Activated T-cell treated with anti-CD3 and anti-CD28 coated beads, Interleukin-2, amount 50 U/mL, for 72 hours (primary cell): ENCODE measurements at places on chromosomes 3 and 15. TPM values are rescaled to one million over a fixed set of nuclear protein-coding genes. Genes with fewer than 3 reads are reported as not detected.

DNA sequence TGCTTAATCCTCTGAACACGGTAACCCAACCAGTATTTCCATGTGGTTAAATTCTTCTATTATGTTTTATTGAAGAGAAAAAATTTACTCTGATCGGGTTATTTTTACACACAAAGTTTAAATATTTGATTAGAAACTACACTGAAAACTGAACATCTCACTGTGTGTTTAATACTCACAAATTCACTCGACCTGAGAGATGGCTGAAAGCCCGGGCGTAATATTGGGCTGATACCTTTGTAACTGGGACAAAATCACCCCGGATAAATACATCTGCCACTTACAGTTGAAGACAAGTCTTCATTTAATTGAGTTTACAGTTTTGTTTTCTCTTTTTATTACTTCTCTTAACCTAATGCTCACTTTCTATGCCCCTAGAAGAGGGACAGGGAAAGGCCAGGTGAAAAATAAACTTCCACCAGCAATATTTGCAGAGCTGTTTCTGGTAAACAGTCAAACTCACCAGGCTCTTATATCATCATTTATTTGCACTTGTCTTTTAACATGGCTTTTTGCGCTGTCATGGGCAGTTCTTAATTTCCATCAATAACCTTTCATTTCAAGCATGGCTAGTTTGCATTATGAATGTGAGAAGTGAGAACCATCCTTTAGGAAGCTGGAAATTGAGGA lies 145.6 kb upstream of the TMCO5A start:
- DNase-seq, result no peak
- H3K27me3 ChIP-seq, result no peaks in the 10 kb centered on the region
- H3K4me1 ChIP-seq, result no peaks in the 10 kb centered on the region

DNA sequence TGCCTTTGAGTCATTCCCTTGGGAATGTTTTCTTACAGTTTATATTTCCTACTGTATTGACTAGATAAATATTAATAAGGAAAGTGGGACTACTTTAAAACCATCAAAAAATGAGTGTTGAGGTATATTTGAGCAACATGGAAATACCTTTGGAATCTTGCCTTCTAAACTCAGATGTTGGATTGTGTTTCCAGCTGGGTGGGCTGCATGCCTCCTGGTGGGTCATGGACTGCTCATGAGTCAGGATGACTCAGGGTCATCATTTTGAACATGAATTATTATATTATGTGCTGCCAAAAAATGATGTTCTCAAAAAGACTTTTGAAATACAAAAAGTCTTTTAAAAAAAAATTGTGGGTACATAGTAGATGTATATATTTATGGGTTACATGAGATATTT lies 41.1 kb upstream of the APH1B start:
- DNase-seq, result no peak
- no peaks in the 10 kb centered on the region for H3K27me3 ChIP-seq
- no peak overlapping the region for H3K4me3 ChIP-seq
- peaks cover 1% of the 10 kb centered on the region for H3K36me3 ChIP-seq

- no peaks in the 10 kb centered on the region for H3K4me1 ChIP-seq
- no peaks in the 10 kb centered on the region for H3K27me3 ChIP-seq
- no peak overlapping the region for H3K27ac ChIP-seq
- no peak overlapping the region for H3K4me3 ChIP-seq
Measured at GRCh38 chr3:5798809-5799208, 611.3 kb downstream of the EDEM1 start.

- no peaks in the 10 kb centered on the region for H3K4me1 ChIP-seq
- H3K27me3 ChIP-seq, result no peaks in the 10 kb centered on the region
- H3K27ac ChIP-seq, result no peak overlapping the region
Measured at GRCh38 chr3:79215286-79215685, 552.5 kb downstream of the ROBO1 start.

GRCh38 chr15:68488290-68488689 lies 56.3 kb upstream of the ITGA11 start:
- H3K4me3 ChIP-seq, result no peak overlapping the region
- no peaks in the 10 kb centered on the region for H3K4me1 ChIP-seq
- peaks cover 47% of the 10 kb centered on the region for H3K27me3 ChIP-seq
- no peaks in the 10 kb centered on the region for H3K36me3 ChIP-seq

DNA sequence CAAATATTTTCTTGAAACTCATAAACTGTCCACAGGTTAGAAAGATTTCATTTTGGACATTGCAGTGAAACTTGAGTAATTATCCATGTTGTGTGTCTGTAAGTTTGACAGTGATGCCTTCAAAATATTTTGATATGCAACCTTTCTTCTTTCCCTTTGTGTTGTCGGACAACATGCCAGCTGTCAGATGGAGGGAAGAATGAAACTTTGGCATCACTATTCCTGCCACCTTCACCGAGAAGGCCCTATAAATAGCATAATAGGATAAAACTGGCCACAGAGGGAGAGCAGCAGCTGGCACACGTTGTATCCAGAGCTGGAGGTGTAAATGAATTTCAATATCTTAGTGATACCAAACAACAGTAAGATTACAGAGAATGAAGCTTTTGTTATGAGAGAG lies 436.7 kb upstream of the CFAP20DC start:
- no peaks in the 10 kb centered on the region for H3K36me3 ChIP-seq
- no peak for DNase-seq
- H3K27me3 ChIP-seq, result no peaks in the 10 kb centered on the region
- H3K4me1 ChIP-seq, result peaks cover 20% of the 10 kb centered on the region
- H3K27ac ChIP-seq, result no peak overlapping the region

DNA sequence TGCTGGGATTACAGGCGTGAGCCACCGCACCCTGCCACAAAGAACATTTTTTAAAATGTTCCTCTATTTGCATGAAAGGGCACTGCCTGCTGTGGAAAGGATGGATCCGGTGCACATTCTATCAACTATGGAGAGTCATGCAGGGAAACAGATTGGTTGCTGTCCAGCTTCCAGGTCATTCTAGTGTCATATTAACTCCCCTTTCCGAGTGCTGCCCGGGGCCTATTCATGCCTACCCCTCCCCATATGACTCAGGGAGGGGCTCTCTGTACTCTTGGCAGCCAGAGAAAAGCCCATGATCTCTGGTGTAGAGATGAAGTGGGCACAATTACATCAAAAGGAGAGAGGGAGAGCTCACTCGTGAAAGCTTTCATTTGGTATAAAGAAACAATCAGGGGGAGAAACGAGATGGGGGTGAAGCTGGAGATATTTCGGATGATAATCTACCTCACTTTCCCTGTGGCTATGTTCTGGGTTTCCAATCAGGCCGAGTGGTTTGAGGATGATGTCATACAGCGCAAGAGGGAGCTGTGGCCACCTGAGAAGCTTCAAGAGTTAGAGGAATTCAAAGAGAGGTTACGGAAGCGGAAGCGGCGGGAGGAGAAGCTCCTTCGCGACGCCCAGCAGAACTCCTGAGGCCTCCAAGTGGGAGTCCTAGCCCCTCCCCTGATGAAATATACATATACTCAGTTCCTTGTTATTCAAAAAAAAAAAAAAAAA lies 16.1 kb upstream of the AHSG start:
- no peaks in the 10 kb centered on the region for H3K36me3 ChIP-seq
- peak overlapping the region; percentile 18 for H3K4me3 ChIP-seq
- DNase-seq, result no peak
- no peak overlapping the region for H3K27ac ChIP-seq

GRCh38 chr3:46378426-46378942 lies 7.7 kb downstream of the CCR5 start:
- H3K4me1 ChIP-seq, result peaks cover 35% of the 10 kb centered on the region
- peaks cover 30% of the 10 kb centered on the region for H3K27me3 ChIP-seq
- DNase-seq, result peak; percentile 69
- no peak overlapping the region for H3K27ac ChIP-seq
- H3K36me3 ChIP-seq, result no peaks in the 10 kb centered on the region

GRCh38 chr15:51768018-51768417 lies 16.6 kb downstream of the TMOD2 start:
- no peaks in the 10 kb centered on the region for H3K27me3 ChIP-seq
- peak overlapping the region; percentile 21 for H3K4me3 ChIP-seq
- H3K36me3 ChIP-seq, result peaks cover 10% of the 10 kb centered on the region
- peaks cover 12% of the 10 kb centered on the region for H3K4me1 ChIP-seq

DNA sequence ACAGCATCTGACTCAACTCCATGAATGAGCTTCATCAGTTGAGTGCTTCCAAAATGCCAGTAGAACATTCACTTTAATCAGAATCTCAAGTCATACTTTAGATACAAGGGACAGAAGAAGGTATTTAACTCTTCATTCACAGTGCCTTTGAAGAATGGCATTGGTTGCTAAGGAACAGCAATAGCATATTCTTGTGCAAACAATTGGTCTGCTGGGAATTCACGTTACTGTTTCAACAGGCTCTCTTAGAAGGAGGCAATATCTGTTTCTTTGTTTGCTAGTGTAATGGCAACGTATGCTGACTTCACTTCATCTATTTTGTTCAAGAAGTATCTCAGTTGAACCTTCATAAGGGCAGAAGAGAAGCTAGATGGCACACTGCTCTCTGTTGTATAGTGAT lies 113.9 kb downstream of the TMEM108 start:
- no peaks in the 10 kb centered on the region for H3K4me1 ChIP-seq
- no peak overlapping the region for H3K27ac ChIP-seq
- H3K27me3 ChIP-seq, result peaks cover 3% of the 10 kb centered on the region

DNA sequence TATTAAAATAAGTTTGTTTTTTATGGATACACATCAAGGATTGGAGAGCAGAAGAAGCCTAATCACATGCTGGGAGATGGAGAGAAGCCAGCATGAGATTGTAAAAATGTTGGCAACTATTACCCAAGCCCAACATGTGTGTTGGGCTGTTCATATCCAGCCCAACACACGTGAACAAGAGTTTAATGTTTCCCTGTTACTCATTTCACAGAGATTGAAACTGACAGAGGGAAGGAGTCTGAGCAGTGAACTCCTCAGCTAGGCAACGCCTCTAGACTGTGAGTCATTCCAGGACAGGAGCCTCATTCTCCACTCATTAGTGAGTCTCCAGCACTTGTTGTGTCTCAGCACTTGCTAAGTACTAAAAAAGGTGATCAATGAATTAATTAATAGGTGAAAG lies 43.2 kb upstream of the CMSS1 start:
- no peaks in the 10 kb centered on the region for H3K36me3 ChIP-seq
- no peak overlapping the region for H3K4me3 ChIP-seq
- H3K4me1 ChIP-seq, result peaks cover 9% of the 10 kb centered on the region
- H3K27ac ChIP-seq, result no peak overlapping the region
- H3K27me3 ChIP-seq, result peaks cover 12% of the 10 kb centered on the region
- peak; percentile 5 for DNase-seq

DNA sequence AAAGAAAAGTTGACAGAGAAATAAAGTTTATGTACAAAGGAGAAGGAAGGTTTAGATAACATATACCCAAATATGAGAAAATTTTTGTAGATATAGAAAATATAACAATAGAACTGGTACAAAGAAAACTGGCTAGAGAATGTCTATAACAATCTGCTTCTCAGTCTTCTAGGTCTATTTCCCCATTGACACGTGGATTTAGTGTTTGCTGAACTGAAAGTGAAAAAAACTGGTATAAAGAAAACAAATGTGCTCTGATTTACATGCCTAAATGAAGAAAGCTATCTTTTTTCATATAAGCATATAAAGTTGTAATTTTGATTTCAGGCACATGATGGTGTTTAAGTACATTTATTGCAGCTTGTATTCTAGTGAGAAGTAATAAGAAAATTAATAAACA lies 9.8 kb downstream of the KCNMB2 start:
- no peaks in the 10 kb centered on the region for H3K4me1 ChIP-seq
- no peak overlapping the region for H3K27ac ChIP-seq
- DNase-seq, result no peak
- no peaks in the 10 kb centered on the region for H3K36me3 ChIP-seq
- no peak overlapping the region for H3K4me3 ChIP-seq
- peaks cover under 1% of the 10 kb centered on the region for H3K27me3 ChIP-seq

GRCh38 chr3:24305795-24306467 lies 188.7 kb downstream of the THRB start:
- no peak overlapping the region for H3K27ac ChIP-seq
- H3K4me1 ChIP-seq, result no peaks in the 10 kb centered on the region
- H3K36me3 ChIP-seq, result no peaks in the 10 kb centered on the region
- no peak for DNase-seq

- H3K36me3 ChIP-seq, result no peaks in the 10 kb centered on the region
- no peaks in the 10 kb centered on the region for H3K4me1 ChIP-seq
- H3K27me3 ChIP-seq, result no peaks in the 10 kb centered on the region
- H3K4me3 ChIP-seq, result no peak overlapping the region
Measured at GRCh38 chr3:109743981-109744380, 406.6 kb upstream of the DPPA4 start.

- no peaks in the 10 kb centered on the region for H3K36me3 ChIP-seq
- H3K4me3 ChIP-seq, result peak overlapping the region; percentile 97
- H3K27ac ChIP-seq, result peak overlapping the region; percentile 100
- DNase-seq, result peak; percentile 45
- H3K27me3 ChIP-seq, result no peaks in the 10 kb centered on the region
Measured at GRCh38 chr3:16888785-16889607, 4.2 kb downstream of the PLCL2 start.

DNA sequence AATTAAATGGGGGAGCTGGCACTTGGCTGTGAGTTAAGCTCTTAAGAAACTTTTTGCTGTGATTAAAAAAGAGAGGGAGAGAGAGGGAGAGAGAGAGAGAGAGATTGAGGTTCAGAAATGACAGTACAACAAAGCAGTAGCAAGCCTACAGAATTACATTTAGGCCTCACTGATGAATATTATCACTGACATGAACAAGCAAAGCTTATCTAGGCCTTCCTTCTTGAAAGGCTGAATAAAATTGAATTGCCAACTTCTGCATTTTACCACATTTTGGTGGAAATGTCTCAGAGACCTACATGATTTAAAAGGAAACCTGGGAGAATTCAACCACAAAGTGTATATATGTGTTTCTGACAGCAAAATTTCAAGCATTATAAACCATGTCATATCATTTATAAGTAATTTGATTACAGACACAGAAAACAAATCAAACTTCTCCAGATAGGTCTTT lies 530.8 kb downstream of the SOX2 start:
- no peak for DNase-seq
- H3K4me3 ChIP-seq, result no peak overlapping the region
- no peak overlapping the region for H3K27ac ChIP-seq
- H3K36me3 ChIP-seq, result no peaks in the 10 kb centered on the region
- no peaks in the 10 kb centered on the region for H3K4me1 ChIP-seq
- peaks cover 5% of the 10 kb centered on the region for H3K27me3 ChIP-seq

- no peak for DNase-seq
- H3K4me1 ChIP-seq, result no peaks in the 10 kb centered on the region
- H3K4me3 ChIP-seq, result no peak overlapping the region
- H3K36me3 ChIP-seq, result no peaks in the 10 kb centered on the region
- no peaks in the 10 kb centered on the region for H3K27me3 ChIP-seq
Measured at GRCh38 chr3:151751161-151751560, 17.4 kb downstream of the AADACL2 start.

GRCh38 chr15:92920595-92921161 lies 20.6 kb downstream of the CHD2 start:
- H3K4me1 ChIP-seq, result peaks cover 91% of the 10 kb centered on the region
- no peaks in the 10 kb centered on the region for H3K27me3 ChIP-seq
- peak overlapping the region; percentile 94 for H3K27ac ChIP-seq

Gene DUOX2
- total RNA-seq, result 0.31 TPM

Gene CCR8
- total RNA-seq, result 1.7 TPM

Gene RBPMS2
- total RNA-seq, result 0.14 TPM

Gene ABHD6
- total RNA-seq, result 4.1 TPM

Gene PXYLP1
- total RNA-seq, result 13.2 TPM

Gene WDR72
- not detected for total RNA-seq

Gene SEC62
- 90.6 TPM for total RNA-seq
